ENCODE measurements at places on chromosomes 12 and 14. TPM values are rescaled to one million over a fixed set of nuclear protein-coding genes. Genes with fewer than 3 reads are reported as not detected.

DNA sequence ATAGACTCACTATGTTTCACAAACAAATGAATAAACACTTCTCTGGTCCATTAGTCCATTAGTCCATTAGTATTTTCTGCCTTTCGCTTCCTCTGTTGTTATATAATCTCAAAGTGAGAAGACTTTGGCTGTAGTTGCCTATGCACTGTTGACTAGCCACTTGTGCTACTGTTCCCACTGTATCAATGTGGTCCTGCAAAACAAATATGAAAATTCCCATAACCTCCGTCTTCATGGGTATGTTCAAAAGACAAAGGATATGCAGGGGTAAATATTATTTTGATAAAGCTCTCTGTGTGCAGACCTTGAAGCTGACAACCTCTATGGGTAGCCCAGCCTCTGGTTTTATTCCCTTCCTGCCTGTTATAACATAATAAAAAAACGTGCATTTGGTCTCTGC, 77.8 kb downstream of the DIO2 start:
- no peak for DNase-seq
- H3K36me3 ChIP-seq: no peaks in the 10 kb centered on the region
- H3K4me3 ChIP-seq: no peak overlapping the region
- no peaks in the 10 kb centered on the region for H3K27me3 ChIP-seq

- H3K27me3 ChIP-seq: peaks cover 3% of the 10 kb centered on the region
- no peak overlapping the region for H3K4me3 ChIP-seq
- no peaks in the 10 kb centered on the region for H3K36me3 ChIP-seq
- H3K4me1 ChIP-seq: no peaks in the 10 kb centered on the region
- H3K27ac ChIP-seq: no peak overlapping the region
These were observed 68.0 kb downstream of the SERPINA3 start for GRCh38 chr14:94679937-94680861.

- no peaks in the 10 kb centered on the region for H3K4me1 ChIP-seq
- DNase-seq: no peak
- 0 out of 2 replicates have a peak overlapping the region, but pooled peaks have one; percentile 34 for H3K4me3 ChIP-seq
- H3K27ac ChIP-seq: no peak overlapping the region
- no peaks in the 10 kb centered on the region for H3K36me3 ChIP-seq
These were observed 508 bp upstream of the KCNH5 start for GRCh38 chr14:63045612-63046320.

- no peak overlapping the region for H3K27ac ChIP-seq
- H3K36me3 ChIP-seq: no peaks in the 10 kb centered on the region
- H3K4me1 ChIP-seq: no peaks in the 10 kb centered on the region
These were observed 18.0 kb downstream of the RIMBP2 start for GRCh38 chr12:130698106-130698505.

DNA sequence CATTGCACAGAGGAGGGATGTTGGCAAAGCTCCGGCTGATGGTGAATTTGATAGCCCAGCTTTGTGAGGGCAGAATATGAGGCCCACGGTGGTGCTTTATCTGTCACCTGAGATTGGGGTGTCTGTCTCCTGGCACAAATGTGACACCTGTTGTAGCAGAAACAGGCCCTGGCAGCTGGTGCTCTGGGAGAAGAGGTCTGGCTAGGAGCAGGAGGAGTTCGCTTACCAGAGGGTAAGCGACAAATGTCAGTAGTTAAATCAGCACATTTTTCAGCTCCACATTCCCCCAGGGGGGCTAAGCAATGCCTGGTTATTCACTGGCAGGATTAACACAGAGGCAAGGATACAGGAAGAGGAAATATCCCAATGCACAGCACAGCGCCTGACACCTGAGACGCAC, 71.1 kb downstream of the B4GALNT3 start:
- H3K27me3 ChIP-seq: peaks cover 14% of the 10 kb centered on the region
- DNase-seq: no peak
- H3K4me3 ChIP-seq: 0 out of 2 replicates have a peak overlapping the region, but pooled peaks have one; percentile 8
- H3K4me1 ChIP-seq: peaks cover 39% of the 10 kb centered on the region
- peak overlapping the region; percentile 66 for H3K27ac ChIP-seq
- peaks cover 9% of the 10 kb centered on the region for H3K36me3 ChIP-seq

GRCh38 chr12:131897276-131897675, 2.9 kb downstream of the ULK1 start:
- H3K27me3 ChIP-seq: peaks cover 2% of the 10 kb centered on the region
- DNase-seq: no peak
- H3K27ac ChIP-seq: 0 out of 2 replicates have a peak overlapping the region, but pooled peaks have one; percentile 31

DNA sequence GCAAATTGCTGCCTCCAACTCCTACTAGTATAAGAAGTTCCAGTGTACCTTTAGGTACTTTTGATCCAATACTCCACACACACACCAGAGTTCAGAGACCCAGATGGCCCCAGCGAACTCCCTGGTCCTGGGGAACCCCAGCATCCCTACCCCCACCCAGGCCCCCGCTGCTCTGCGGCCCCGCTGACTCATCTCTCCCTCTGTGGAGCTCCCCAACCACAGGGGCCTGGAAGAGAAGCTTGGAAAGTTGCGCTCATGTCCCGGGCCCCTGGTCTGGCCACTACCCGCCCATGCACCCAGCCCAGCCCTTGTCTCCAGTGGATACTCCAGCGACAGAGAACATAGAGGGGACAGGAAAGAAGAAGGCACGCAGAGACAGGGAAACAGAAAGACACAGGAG, 4.2 kb upstream of the SP7 start:
- no peaks in the 10 kb centered on the region for H3K36me3 ChIP-seq
- peaks cover 13% of the 10 kb centered on the region for H3K4me1 ChIP-seq
- H3K4me3 ChIP-seq: no peak overlapping the region
- peaks cover 31% of the 10 kb centered on the region for H3K27me3 ChIP-seq

DNA sequence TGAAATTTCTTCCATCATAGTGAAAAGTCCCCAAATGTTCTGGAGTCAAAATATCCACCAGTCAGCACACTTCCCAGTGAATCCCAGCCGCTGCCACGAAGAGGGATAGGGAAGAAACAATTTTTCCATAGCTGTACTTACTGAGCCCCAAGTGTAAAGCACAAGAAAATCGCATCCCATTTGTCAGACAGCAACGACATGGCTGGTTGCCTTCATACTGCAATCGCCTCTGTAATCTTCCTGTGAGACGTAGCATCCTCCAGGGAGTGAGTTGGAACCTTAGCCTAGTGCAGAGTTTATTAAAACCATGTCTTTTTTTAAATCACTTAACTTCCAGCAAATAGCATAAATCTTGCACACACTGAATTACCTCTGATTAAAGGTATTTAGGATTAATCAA, 56.8 kb downstream of the GNG2 start:
- H3K27ac ChIP-seq: no peak overlapping the region
- no peak for DNase-seq
- H3K4me3 ChIP-seq: no peak overlapping the region
- H3K27me3 ChIP-seq: peaks cover 2% of the 10 kb centered on the region
- no peaks in the 10 kb centered on the region for H3K4me1 ChIP-seq

DNA sequence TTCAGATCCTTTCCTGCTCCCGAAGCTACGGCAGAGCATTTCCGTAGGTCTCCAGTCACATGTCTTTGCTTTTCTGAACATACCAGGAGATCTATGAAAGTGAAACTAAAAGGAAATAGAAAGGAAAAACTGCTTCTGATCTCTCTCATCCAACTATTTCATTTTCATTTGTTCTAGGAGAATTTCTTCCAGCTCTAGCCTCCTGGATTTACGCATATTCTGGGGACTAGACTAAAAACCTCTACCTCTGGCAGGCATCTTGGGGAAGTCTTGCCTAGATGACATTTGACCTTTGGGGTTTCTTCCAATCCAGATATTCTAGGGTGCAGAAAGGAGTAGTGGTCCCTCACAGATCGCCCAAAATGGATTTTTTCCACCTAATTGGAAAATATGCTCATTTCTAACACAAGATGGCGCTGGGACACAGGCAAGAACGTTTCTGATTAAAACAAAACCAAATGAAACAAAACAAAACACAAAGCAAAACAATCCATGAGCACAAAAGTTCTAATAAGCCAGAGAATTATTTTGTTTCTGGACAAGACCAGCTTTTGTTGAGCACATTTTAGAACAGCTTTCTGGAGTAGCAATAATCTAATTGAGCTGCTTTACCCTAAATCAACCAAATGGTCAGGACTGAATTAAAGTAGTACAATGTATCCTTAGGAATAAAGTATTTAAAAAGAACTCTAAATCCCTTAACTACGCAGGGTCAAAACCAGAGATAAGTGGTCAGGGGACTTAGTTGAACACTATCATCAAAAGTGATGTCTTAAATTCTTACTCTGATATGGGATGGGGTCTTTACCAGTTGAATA, 12.3 kb upstream of the PARP11 start:
- H3K4me1 ChIP-seq: peaks cover 6% of the 10 kb centered on the region
- H3K27me3 ChIP-seq: peaks cover 2% of the 10 kb centered on the region
- peak overlapping the region; percentile 67 for H3K4me3 ChIP-seq
- peak; percentile 28 for DNase-seq

DNA sequence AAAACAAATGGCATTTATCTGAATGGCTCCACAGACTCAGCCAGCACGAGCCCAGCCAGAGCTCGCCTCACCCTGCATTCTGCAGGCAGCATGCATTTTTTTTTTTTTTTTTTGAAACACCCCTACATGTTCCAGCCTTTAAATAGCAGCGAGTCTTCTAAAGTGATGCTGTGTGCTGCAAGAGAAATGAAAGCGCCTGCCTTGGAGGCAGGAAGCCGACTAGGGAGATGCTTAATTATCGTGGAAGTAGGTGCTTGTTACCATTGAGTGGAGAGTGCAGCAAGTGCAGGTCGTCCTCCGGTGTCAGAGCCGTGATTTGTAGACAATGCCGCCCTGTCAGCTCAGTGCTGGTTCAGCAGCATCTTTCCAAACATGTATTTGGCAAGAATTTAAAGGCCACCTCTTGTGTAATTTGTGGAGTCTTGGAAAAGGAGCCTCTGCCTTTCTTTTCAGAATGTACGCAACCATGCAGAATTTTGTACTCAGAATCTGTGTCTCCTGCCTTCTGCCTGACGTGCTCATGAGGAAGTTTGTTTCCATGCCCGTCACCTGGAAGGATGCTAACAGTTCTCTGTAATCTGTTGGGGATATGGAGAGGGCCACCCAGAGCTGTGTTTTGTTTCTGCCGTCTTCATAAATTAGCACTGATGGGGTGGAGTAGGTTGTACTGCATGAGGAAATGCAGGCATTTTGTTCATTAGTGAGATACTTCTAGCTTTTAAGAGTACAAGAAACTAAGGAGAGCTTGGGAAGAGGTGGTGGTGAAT, 345.9 kb upstream of the RGS6 start:
- peak; percentile 32 for DNase-seq
- peaks cover 100% of the 10 kb centered on the region for H3K4me1 ChIP-seq
- no peaks in the 10 kb centered on the region for H3K27me3 ChIP-seq
- H3K27ac ChIP-seq: peak overlapping the region; percentile 74
- H3K4me3 ChIP-seq: peak overlapping the region; percentile 85

DNA sequence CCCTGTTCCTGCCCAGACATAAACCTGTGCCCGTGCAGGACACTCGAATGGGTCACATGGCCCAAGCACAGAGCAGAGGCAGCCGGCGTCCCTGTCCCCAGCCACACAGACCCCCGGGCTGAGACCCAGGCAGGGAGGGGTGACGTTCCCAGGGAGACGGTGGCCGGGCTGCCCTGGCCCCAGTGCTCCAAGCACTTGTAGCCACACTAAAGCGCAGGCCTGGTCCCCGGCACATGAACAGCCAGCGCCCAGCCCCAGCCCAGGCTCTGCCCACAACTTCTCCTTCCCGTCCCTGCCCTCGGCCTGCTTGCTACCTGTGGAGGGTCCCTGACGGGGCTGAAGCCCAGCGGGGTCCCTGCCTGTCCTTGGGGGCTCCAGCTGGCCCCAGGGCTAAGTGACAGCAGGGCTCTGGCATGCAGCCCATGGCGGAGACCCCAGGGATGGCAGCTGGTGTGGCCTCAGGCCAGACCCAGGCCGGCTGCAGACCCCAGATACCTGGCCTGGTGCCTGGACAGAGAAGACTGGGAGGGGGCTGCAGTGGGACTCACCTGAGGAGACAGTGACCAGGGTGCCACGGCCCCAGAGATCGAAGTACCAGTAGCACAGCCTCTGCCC, 338.4 kb downstream of the TMEM121 start:
- H3K27me3 ChIP-seq: no peaks in the 10 kb centered on the region
- no peaks in the 10 kb centered on the region for H3K36me3 ChIP-seq
- H3K27ac ChIP-seq: no peak overlapping the region
- no peaks in the 10 kb centered on the region for H3K4me1 ChIP-seq
- no peak for DNase-seq
- H3K4me3 ChIP-seq: no peak overlapping the region

DNA sequence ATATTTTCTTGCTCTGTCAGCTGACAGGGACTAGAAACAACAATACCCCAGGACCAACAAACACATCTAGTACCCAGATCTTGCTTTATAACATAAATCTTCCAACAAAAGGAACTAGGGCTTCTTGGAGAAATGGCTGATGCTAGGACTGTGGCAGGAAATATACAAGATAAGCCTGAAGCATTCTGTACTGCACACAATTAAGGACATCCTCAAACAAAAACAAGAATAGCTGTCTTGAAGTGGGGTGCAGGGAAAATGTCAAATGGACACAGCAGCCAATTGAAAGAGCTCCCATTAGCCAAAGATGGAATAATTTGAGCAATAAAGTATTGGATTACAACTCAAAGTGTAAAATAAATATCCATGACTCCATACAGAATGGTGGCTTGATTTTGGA, 50.0 kb downstream of the LGMN start:
- no peak for DNase-seq
- peaks cover 13% of the 10 kb centered on the region for H3K27me3 ChIP-seq
- no peaks in the 10 kb centered on the region for H3K36me3 ChIP-seq
- H3K4me1 ChIP-seq: peaks cover 13% of the 10 kb centered on the region
- H3K27ac ChIP-seq: no peak overlapping the region
- H3K4me3 ChIP-seq: no peak overlapping the region

DNA sequence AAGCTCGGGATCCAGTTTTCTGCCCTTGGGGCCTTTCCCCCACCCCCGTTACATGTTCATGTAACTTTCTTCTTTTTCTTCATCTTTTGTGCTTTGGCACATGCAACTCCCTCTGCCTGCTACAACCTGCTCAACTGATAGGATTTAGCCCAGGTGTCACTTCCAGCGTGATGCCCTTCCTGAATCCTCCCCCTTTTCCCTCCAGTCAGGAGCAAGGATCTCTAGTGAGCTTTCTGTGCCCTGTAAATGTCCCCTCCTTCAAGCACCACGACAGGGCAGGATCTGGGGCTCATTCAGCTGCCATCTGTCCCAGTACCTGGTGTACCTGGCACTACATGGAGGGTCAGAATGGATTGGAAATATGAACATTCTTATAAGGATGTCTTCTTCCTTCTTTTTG, 15.3 kb downstream of the PELI2 start:
- DNase-seq: no peak
- H3K27ac ChIP-seq: no peak overlapping the region
- no peaks in the 10 kb centered on the region for H3K36me3 ChIP-seq
- H3K27me3 ChIP-seq: peaks cover 2% of the 10 kb centered on the region

- no peak overlapping the region for H3K4me3 ChIP-seq
- no peak overlapping the region for H3K27ac ChIP-seq
- no peaks in the 10 kb centered on the region for H3K4me1 ChIP-seq
- no peaks in the 10 kb centered on the region for H3K36me3 ChIP-seq
- peaks cover 7% of the 10 kb centered on the region for H3K27me3 ChIP-seq
These were observed 377.4 kb downstream of the BCL11B start for GRCh38 chr14:98894600-98894999.

The TNS2 gene
- 51.0 TPM for total RNA-seq

The TBC1D30 gene
- total RNA-seq: 0.16 TPM

Data from HFFc6 (cell line).